Activated T-cell treated with anti-CD3 and anti-CD28 coated beads, Interleukin-2, amount 50 U/mL, for 24 hours (primary cell): ENCODE measurements at places on chromosomes 7 and 10.
A peak's percentile ranks its signal among the peaks of the same experiment; 100 is the strongest.

GRCh38 chr10:69851306-69851705 is 49.6 kb downstream of the COL13A1 start:
- DNase-seq = no peak

DNA sequence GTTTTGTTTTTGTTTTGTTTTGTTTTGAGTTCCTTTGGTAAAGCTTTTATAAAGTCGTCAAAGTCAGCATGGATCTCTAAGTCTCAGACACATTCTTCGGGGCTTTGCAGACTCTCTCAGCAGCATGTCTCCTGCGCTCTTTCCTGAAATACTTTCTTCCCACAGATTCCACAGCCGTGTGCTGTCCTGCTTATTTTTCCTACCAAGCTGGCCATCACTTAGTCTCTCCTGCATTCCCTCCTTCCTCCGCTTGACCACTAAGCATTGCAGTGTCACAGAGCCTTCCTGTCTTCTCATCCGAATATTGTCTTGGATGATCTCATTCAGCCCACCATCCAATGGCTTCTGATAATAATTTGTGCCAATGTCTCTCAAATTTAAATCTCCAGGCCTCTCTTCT is 434.3 kb upstream of the C7orf33 start:
- DNase-seq = no peak

DNA sequence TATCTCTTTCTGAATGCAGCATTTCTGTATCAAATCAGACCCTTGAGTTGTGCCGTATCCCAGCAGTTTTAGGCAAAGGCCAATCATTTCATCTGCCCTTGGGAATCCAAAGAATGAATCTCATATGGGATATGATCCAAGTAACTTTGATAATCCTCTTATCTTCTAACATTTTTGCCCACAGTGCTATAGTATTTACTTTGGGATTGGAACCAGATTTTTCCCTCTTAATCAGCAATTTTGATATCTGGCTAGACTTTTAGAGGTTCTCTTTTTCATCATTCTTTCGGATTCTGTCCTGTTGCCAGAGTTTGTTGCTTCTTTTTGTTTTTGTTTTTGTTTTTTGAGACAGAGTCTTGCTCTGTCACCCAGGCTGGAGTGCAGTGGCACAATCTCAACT is 118.0 kb downstream of the NRF1 start:
- no peak for DNase-seq

- peak; percentile 65 for DNase-seq
Measured at GRCh38 chr10:130127364-130128061, 8.7 kb upstream of the GLRX3 start.

DNA sequence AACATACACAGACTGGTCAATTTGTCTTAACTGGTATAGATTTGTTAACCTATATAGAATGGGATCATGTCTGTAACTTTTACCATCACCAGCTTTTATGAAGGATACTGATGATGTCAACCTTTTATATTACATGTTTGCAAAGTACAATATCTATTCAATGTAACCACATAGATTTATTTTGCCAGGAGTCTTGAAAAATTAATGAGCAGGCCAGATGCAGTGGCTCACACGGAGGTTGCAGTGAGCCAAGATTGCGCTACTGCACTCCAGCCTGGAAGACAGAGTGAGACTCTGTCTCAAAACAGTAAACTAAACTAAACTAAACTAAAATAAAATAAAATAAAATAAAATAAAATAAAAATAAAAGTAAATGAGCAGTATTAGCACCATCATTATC is 30.0 kb upstream of the PARD3 start:
- no peak for DNase-seq

DNA sequence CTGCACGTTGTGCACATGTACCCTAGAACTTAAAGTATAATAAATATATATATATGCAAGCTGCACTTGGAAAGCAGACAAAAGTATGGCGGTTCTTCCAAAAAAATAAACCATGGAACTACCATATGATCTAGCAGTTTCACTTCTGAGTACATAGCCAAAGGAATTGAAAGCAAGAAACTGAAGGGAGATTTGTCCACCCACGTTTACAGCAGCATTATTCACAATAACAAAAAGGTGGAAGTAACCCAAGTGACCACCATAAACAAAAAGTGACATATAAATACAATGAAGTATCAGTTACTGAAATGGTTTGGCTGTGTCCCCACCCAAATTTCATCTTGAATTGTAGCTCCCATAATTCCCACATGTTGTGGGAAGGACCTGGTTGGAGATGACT is 525.3 kb upstream of the CELF2 start:
- no peak for DNase-seq

DNA sequence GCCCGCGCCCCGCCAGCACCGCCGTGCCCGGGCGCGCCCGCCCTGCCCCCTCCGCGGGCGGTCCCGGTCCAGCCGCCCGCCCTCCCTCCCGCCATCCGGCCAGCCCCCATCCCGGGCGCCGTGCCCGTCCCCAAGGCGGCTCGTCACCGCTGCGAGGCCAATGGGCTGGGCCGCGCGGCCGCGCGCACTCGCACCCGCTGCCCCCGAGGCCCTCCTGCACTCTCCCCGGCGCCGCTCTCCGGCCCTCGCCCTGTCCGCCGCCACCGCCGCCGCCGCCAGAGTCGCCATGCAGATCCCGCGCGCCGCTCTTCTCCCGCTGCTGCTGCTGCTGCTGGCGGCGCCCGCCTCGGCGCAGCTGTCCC is at the start of gene HTRA1:
Gene HTRA1, plus strand, starts transcription at position 187 of the 362 bp plus-strand sequence. Its CDS starts 100 bp downstream, at position 287.
- DNase-seq = no peak

DNA sequence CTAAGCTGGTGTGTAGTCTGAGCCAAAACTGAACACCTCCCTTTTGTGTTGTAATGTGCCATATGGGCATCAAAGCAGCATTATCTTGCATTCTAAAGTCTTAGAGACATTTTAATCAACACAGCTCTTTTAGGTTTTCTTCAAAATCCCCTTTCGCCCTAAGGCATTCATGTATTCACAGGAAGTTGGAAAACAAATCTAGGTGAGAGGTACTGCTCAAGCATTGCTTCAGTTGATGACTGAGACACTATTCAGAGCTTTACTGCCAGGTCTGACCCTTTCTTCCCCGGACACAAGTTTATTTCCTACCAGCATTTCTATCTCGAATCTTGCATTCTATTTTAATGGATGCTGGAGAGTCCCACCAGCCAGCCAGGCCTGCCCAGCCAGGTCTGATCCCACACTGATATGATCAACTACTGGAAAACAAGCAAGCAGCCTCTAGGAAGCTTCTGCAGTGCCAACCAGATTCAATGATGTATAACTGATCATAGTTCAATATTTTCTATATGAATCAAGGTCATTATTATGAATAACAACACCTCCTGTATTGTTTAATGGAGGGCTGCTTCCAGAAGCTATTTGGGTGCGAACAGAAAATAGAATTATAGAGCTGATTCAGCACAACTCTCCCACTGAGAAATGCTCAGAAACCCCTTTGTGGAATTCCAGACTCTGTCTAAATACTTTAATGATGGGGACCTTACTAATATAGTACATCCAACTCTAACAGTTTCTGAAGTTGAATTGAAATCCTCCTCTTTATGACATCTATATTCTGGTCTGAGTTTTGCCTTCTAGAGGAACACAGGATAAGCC is 4.0 kb upstream of the BRAF start:
- no peak for DNase-seq

GRCh38 chr7:15128716-15129115 is 226.2 kb upstream of the DGKB start:
- no peak for DNase-seq

GRCh38 chr10:21057989-21058388 is 160.9 kb upstream of the NEBL start:
- DNase-seq = no peak

- no peak for DNase-seq
Measured at GRCh38 chr7:68422281-68422680, 1176.0 kb upstream of the AUTS2 start.

DNA sequence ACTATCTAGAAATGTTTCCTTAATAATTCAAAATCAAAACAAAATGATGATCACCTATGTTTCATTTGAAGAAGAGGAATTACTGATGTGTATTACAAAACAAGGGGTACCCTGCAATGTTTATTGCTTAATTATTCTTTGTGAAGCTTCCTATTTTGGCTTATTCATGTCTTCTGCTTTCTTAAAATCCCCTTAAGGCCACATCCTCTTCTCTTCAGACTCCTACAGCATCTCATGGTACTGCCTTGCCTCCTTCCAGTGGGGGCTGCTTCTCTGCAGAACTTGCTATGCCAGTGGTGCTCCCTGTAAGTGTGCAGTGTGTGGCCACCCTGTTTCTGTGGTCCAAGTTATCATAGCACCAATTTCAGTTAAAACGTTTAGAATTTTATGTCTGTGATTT is 35.0 kb downstream of the CCDC146 start:
- DNase-seq = no peak

DNA sequence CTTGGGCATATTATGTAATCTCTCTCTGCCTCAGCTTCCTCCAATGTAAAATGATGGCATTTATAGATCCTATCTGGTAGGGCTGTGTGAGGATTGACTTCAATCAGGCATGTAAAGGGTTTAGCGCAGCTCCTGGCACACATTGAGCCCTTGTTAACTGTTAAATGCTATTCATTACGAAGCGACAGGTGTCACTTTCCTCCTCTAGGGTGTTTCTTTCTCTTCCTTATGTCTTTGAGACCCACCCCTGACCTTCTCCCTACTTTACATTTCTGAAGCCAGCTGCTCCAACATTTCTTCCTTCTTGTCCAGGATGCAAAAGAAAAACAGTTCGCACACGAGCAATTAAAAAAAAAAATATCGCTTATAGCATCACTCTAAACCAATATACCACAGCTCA is 5.7 kb upstream of the R3HCC1L start:
- no peak for DNase-seq

DNA sequence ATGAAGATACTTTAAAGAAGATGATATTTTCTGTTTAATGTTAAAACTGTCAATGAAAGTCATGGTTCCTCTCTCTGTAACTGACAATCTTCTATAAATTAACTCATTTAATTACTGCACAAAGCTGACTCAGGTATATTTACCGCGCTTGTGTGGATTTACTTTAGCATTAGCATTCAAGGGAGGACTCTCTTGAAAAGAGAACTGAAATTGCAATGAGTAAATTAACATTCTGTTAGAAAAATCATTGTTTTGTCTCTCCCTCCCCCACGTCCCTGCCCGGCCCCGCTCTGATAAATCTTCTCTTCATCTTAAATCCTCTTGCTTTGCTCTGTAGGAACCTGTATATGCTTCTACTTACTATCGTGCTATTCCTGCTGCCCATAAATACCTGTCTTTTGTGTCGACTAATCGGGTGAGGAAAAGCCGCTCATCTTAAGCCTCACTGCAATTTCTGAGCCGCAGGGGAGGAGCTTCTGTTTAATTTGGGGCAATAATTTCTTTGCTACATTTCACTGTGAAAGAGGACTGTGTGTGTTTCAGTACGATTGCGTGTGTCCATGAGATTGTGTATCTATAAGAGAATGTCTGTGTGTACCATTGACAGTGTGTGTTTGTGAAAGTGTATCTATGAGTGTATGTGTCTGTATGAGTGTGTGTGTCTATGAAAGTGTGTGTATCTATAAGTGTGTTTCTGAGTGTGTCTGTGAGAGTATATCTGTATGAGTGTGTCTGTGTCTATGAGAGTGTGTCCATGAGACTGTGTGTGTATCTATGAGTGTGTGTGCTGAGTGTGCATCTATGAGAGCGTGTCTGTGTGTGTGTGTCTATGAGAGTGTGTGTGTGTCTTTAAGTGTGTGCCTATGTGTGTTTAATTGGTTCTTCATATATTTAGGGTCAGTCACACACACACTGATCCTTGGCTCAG is 46.5 kb upstream of the LYZL2 start:
- no peak for DNase-seq

DNA sequence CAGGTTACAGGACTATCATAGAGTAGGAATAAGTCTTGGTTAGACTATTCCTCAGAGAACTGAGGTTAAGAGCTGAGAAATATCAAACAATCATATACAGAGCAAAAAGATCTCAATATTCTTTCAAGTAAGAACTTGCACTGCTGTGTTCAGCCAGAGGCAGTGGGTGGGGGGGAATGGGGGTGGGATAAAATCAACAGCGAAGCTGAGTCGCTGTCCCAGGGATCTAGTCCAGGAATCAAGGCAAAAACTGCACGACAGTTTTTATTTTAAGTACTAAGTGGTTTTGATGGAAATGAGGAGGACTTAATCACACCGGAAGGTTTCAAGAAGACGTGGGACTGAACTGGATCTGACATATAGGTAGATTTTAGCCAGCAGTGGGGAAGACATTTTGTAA is 159.1 kb downstream of the SRPK2 start:
- no peak for DNase-seq

- DNase-seq = no peak
Measured at GRCh38 chr10:120505866-120506265, 48.8 kb downstream of the PLPP4 start.

DNA sequence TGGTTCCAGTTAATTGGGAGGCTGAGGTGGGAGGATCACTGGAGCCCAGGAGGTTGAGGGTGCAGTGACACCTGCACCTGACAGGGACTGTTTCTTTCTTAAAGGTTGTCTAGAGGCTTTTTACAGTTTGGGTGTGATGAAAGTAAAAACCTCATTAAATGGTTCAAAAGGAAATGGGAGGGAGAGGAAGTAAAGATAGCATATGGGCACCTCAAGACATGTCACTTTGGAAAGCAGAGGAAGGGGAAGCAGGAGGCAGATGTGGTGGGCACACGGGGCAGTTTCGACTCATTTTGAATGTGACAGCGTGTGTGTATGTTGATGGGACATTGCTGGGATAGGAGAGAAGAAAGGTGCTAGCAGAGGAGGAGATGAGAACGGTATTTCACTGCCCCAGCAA is 203.1 kb downstream of the MLLT10 start:
- DNase-seq = no peak

- DNase-seq = peak; percentile 29
Measured at GRCh38 chr10:101835362-101835761, 8.2 kb downstream of the KCNIP2 start.
